NCI-H524 treated with DMSO at 0.1 percent for 48 hours (cell line): ENCODE measurements at places on chromosomes 4 and X.

DNA sequence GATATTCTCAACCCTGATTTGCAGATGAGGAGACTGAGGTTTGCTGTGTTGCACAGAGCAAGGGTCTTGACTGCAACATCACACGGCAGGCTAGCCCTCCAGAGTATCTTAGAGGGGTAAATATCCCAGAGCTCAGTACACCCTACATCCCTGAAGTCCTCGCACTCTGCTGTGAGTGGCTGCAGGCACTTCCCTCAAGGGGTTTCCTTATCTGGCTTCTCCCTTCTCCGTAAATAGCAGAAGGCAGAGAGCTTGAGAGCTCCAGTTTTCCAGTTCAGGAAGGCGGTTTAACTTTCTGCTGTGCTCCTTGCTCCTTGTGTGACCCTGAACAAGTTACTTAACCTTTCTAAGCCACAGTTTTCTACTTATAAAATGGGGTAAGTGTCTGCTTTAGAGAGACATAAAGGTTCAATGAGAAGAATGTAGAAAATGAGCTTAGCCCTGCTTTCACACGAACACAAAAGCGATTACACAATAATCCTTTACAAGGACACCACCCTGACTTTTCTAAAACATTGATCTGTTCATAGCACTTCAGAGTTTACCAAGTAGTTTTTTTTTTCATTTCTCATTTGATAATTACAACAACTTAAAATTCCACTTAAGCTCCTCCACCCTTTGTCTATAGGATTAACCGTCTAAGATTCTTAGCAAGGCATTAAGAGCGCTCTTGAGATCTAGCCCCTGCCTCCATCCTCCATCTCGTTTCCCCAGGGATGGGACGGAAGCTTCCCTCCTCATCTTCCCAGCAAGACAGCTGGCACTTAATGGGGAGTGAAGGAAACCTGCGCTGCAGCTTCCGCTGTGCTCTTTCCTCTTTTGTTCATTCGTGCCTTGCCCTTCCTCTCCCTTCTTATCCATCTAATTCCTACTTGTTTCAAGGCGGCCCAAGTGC, 68.4 kb downstream of the TAPT1 start:
- peak; percentile 91 for DNase-seq

- DNase-seq, result no peak
Observed at GRCh38 chrX:32744921-32745320, 466.4 kb downstream of the DMD start.

GRCh38 chr4:36358173-36358572, 76.8 kb downstream of the DTHD1 start:
- DNase-seq, result no peak

- DNase-seq, result no peak
Observed at GRCh38 chr4:40055511-40055862, 1.2 kb upstream of the N4BP2 start.

DNA sequence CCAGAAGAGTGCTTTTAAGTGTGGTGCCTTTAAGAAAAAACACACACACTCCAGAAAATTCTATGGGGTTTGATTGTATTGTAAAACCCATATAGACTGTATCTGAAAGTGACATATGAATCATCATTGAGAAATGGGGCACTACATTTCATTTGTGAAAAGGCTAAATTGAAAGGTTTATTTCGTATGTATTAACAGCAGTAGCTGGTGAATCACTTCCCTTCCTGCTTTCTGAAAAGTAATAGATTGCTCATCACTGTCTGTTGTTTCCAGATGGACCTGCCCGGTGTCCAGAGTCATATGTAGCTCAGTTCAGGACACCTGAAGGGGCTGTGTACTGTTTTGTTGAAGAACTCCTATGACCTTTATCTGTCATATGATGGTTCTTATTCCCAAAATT, 28.1 kb upstream of the HPRT1 start:
- DNase-seq, result no peak

GRCh38 chrX:3044671-3045070, 3.4 kb downstream of the ARSF start:
- no peak for DNase-seq

DNA sequence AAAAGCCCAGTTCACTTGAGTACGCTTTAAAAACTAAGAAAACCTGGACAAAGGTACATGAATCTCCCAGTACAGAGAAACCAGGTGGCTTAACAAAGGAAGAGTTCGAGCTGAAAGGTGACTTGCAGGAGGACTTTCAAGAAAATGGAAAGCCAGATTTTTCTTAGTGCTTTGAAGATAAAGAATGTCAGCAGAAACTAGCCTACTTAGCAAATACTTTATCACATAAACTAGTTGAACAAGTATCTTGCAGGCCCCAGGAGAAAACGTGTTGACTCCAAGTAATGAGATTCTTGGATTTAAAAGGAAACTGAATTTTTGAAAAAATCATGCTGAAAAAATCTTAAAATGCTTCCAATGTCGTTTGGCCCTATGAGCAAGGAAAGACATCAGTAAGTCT, 26.4 kb downstream of the CDKN2AIP start:
- DNase-seq, result no peak

GRCh38 chrX:50456712-50457484, 13.7 kb downstream of the DGKK start:
- DNase-seq, result no peak

DNA sequence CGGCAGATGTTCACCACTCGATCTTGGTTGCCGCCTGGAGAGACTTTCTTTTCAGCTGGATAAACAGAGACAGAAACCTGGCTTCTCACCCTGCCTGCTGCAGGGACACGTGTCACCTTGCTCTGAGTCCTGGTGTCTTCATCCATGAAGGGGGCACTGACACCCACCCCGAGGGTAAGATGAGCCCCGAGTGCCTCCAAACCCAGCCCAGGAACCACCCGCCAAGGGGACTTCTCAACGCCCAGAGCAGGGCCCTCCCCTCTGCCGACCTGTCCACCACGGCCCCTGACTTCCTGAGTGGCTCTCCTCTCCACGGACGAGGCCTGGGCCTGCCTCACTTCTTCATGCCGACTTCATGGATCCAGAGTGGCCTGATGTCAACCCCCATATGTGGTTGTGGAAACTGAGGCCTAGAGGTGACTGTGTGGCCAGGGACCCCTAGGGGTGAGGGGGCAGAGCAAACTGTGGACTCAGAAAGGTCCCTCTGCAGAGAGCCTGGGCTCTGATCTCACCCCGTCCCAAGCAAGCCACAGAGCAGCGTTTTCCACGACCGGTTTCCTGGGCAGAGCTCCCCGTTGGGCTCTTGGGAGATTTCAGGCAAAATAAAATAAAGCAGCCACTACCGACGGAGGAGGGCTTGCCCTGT, 5.1 kb downstream of the ADRA2C start:
- DNase-seq, result no peak

- no peak for DNase-seq
Observed at GRCh38 chr4:169179609-169180521, 90.9 kb downstream of the SH3RF1 start.

GRCh38 chr4:185263419-185263818, 54.0 kb downstream of the SNX25 start:
- no peak for DNase-seq

DNA sequence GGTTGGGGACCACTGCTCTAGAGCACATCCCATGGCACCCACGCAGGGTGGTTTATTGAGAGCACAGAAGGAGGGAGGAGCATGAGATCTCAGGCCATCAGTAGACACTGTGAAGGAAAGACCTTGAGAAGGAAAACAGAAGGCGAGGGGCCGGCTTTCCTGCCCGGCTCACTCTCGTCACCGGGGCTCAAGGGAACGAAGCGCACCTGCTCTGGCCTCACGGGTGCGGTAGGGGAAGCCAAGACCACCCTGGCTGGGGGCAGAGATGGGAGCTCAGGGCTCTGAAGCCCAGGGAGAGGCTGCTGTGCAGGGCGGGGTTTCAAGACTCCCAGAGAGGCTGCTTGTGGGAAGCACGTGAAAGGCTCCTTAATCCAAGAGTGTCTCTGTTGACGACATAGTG, 105.9 kb downstream of the TNIP2 start:
- DNase-seq, result no peak

DNA sequence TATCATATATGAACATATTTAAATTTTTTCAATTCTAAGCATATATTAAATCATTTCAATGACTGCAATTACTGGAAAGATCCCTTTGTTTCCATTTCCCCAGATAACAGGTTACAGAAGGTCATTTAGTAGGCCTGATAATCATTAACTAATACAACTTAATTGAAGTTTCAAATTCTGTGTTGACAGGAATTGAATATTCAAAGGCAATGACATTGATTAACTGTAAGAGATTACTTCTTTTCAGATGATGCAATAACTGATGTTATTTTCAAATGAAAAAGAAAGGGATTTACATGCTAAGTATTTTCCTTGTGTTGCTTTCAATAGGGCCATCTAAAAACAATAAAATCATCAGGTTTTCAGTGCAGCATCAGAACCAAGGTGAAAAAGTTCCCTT, 81.1 kb upstream of the ENPEP start:
- no peak for DNase-seq

DNA sequence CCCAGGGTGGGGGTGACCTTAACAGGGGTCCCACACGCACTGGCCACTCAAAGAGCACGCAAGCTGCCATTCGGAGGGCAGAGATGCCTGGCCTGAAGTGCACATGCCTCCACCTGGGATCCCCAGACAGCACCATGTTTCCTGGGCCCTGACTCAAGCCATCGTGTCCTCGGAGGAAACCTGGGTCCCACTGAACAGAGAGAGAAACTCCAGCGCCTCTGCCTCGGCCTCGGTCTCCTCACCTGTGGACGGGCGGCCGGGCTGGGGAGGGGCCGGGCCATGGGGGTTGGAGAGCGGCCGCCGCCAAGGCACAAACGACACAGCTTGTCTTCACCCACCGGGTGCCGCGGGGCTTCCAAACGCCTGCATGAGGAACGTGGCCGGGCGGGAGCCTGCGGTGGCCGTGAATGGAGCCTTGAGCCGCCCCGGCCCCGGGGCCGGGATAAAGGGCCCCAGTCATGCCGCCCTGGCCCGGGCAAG, 30.0 kb upstream of the FGFR3 start:
- DNase-seq, result no peak

GRCh38 chrX:134792077-134792476, 133.8 kb upstream of the PLAC1 start:
- DNase-seq, result no peak

DNA sequence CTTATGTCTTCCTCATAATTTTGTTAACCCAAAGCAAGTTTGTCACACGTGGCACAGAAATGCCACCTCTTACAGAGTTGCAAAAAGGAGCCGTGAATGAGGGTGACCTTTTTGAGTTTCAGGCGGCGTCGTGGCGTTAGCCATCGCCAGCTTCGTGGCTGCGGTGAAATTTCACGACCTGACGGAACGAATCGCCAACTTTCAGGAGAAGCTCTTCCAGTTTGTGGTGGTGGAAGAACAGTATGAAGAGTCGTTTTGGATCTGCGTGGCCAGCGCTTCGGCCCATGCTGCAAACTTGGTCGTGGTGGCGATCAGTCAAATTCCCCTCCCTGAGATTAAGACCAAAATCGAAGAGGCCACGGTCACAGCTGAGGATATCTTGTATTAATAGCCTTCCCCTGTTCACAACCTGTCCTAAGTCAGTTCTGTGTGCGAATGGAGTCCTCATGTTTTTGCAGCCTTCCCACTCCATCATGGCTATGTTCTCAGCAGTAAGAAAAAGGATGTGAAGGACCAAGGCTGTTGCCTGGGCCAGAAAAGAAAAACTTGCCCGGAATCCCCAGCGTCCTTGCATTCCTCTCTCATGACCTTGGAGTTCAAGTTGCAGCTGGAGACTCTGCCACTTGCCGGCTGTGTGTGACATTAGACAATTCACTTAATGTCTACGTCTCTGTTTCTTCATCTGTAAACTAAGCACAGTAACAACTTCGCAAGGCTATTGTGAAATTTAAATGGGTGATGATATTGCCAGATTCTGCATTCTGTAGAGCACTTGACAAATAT, 11.9 kb downstream of the CLRN2 start:
- no peak for DNase-seq

GRCh38 chr4:32133734-32134133, 1413.6 kb downstream of the PCDH7 start:
- DNase-seq, result no peak

- no peak for DNase-seq
Observed at GRCh38 chr4:123401271-123402120, 4.9 kb downstream of the SPRY1 start.

GRCh38 chrX:69063486-69063885, 101.8 kb downstream of the PJA1 start:
- DNase-seq, result no peak

DNA sequence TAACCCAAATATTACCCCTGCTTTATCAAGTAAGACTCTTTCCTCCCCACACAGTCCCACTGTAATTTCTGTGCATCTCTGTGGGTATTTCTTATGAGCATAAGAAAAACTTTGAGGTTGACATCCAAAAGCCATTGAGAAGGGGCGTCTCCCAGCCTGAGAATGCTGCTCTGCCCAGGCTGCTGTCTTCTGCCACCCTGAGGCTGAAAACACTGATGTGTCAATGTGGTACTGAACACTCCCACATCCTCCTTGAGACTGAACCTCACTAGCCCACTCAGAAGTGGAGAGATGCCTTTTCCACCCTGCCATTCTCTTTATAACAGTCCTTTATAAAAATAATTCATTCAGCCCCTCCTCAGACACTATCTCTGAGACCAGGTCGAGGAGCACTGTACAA, 120.8 kb downstream of the SMIM20 start:
- no peak for DNase-seq

DNA sequence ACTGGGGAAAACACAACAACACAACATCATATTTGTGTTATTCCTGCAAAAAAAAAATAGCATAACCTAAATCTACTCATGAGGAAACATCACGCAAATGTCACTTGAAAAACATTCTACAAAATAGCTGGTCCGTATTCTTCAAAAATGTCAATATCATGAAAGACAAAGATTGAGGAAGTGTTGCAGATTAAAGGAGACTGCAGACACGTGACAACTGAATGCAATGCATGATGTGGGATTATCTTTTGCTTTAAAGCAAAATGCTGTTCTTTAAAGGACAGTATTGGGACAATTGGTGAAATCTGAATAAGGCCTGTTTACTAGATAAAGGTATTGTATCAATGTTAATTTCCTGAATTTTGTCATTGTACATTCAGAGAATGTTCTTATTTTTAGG, 157.7 kb downstream of the SMIM20 start:
- no peak for DNase-seq

DNA sequence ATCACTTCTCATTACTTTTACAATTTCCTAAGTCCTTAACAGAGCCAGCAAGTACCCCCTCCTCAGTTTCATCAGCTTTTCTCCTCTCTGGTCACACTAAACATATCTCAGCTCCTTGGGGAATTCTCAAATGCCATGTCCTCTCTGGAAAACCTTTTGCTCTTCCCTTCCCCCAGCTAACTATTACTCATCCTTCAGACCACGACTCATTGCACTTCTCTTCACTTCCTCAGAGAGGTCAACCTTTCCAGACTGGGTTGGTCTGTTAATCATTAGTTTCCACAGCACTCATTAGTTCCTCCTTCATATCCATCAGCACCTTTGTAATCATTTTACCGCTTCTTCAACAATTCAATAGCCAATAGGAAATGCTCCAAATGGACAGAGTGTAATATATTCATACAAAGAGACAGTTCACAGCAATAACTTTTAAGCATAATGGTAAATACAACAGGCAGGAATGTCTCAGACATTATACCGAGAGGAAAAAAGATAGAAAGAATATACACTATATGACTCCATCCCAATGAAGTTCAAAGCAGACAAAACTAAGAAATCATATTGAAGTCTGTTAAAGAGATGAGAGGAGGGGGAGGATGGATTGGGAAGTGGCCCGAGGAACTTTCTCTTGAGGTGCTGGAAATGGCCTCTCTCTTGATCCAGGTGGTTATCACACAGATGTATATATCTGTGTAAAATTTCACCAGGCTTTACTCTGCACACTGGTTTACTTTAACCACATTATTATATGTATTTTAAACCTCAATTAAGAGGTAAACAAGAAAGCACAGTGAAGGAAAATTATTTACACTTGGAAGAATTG, 39.6 kb downstream of the DDX60L start:
- DNase-seq, result no peak
